MV-4-11 (cell line): ENCODE measurements at places on chromosomes 7 and 10.

- DNase-seq = no peak
Observed at GRCh38 chr10:17085011-17085725, 44.4 kb downstream of the CUBN start.

- no peak for DNase-seq
Observed at GRCh38 chr7:122803323-122803722, 82.9 kb downstream of the CADPS2 start.

DNA sequence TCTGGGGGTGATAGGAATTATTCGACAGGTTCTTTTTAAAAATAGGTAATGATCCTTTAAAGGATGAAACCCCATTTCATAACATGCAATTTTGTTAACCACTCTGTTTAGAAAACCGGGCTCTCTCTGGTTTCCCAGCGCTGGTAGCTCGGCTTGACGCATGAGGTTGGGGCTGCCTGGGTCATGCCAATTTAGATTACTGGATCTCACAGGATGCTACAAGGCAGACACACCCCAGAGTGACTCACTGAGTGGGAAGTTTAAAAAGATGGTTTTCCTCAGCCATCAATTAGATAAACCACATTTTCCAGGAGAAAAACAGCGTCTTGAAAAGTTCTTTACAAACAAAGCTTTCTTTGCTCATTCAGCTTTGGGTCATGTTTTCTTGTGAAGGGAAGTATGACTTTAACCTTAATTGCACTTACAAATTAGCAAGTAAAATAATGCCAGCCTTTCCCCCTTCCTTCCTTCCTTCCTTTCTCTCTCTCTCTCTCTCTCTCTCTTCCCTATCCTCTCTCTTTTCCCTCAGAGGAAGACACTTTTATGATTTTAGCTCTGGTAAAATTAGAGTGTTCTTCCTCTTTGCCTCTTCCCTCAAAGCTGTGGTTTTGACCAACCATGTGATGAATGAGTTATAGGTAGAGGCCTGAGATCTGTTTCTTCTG lies 99.8 kb downstream of the EPDR1 start:
- peak; percentile 40 for DNase-seq

DNA sequence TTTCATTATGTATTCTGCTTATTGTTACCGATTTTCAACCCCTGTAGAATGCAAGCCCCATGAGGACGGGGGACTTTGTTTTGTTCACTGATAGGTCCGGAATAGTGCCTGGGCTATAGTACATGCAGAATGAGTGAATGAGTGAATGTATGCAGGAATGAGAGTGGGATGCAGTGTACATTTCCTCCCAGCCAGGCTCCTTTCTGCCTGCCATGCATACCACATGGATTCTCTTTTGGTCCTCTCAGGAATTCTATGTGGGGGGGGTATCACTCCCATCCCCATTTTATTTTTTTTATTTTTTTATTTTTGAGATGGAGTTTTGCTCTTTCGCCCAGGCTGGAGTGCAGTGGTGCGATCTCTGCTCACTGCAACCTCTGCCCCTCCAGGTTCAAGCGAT lies 16.7 kb downstream of the TRIM56 start:
- no peak for DNase-seq

DNA sequence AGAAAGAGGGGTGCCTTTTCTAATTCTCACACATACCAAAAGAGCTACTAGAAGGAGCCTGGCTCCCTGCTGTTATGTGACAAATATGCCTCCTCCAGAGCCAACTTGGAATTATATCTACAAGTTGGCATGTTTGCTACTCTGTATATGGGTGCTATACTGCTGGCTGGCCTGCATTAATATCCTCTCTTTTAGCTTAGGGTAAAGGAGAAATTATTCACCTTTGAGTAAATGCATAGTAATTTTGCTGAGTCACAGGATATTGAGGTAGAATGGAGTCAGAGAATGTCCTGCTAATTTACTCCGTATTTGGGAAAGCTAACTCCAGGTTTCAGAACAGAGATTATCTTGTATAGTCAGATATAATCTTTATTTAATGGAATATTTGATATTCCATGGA lies 24.2 kb upstream of the LIPN start:
- no peak for DNase-seq

DNA sequence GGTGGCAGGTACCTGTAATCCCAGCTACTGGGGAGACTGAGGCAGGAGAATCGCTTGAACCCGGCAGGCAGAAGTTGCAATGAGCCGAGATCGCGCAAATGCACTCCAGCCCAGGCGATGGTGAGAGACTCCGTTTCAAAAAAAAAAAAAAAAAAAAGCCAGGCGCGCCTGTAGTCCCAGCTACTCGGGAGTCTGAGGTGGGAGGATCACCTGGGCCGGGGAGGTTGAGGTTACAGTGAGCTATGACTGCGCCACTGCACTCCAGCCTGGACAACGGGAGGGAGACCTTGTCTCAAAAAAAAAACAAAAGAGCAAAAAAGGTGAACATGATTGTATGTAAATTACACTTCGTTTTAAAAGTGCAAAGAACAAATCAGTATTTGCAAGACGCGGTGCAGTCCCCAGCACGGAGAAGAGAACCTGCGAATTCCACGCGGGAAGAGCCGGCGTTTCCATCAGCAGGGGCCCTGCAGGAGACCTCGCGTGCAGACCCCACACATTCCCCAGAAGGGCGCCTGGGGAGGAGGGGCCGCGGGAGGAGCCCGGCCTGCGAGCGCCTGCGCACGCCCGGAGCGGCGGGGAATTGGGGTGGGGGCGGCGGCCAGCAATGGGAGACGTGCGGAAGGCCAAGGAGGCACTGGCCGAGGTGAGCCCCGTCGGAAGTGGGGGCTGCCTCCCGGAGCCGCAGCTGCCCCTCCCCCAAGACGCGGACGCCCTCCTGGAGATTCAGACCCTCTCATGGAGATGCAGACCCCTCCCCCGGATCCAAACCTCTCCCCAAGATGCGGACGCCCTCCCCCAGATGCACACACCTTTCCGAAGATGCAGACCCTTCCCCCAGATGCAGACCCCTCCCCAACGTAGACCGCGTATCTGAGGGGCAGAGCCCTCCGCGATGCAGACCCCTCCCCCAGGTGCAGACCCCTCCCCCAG lies 16.7 kb upstream of the SUN1 start:
- no peak for DNase-seq

DNA sequence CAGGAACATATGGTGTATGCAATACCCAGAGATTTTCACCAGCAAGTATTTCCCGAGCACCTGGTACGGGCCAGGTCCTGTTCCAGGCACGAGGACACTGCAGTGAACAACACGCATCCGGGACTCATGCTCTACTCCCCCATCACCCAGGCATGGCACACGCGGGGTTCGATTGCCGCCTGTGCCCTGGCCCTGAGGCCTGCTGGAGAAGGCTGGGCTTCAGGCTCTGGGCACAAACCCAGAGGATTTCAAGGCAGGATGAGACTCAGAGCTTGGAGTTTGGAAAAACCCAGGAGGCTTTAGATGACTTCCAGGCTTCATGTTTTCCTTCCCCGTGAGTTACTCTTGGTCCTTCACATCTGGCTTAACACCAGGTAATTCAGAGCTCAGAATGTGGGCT lies 143.5 kb downstream of the NEURL1 start:
- DNase-seq = no peak

GRCh38 chr10:132294561-132295318 lies 13.0 kb downstream of the STK32C start:
- no peak for DNase-seq

DNA sequence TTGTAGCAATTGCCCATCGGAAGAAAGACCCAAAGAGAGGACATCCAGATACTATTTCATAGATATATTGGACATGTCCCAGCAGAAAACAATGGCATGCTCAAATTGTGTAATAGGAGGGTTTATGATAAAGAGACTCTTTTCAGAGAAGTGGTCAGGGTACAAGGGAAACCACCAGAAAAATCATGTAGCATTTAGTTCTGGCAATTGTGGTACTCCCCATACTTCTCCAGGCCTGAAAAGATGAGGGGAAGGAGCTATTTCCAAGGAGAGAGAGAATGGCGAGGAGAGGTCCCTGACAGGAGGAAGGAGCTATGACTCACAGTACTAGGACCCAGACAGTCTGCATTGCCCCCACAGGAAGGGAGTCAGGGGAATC lies 68.4 kb upstream of the ADO start:
- DNase-seq = peak; percentile 56

DNA sequence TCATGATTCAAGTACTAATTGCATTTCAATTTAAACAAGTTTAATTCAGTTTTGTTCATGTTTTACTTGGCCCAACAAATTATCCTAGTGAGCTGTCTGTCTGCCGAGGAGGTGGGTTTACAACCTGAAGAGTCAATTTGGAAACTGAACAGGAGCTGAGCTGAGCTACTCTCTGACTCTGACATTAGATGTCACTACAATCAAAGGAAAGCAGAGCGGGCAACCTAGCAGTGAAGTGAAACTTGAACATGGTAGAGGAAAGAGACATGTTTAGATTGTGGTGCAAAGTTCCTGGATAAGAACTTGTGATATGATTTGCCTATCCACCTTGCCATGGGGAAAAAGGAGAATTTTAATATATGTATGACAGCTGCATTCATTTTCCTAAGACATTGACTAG lies 9.6 kb upstream of the AGR3 start:
- peak; percentile 68 for DNase-seq
